Calu3 (cell line): ENCODE measurements at places on chromosomes 2 and 18. TPM values are rescaled to one million over a fixed set of nuclear protein-coding genes. Genes with fewer than 3 reads are reported as not detected.

GRCh38 chr18:70234667-70235459 lies 29.4 kb upstream of the RTTN start:
- H3K4me3 ChIP-seq = no peak overlapping the region
- peaks cover 30% of the 10 kb centered on the region for H3K4me1 ChIP-seq
- H3K27ac ChIP-seq = peak overlapping the region; percentile 27
- no peaks in the 10 kb centered on the region for H3K27me3 ChIP-seq
- H3K36me3 ChIP-seq = no peaks in the 10 kb centered on the region

GRCh38 chr2:126717928-126718327 lies 62.0 kb downstream of the GYPC start:
- no peaks in the 10 kb centered on the region for H3K4me1 ChIP-seq
- H3K27ac ChIP-seq = no peak overlapping the region
- no peak for DNase-seq
- no peak overlapping the region for H3K4me3 ChIP-seq
- no peaks in the 10 kb centered on the region for H3K36me3 ChIP-seq
- H3K27me3 ChIP-seq = peaks cover 30% of the 10 kb centered on the region

The CHRND gene
- not detected in 2 replicates for total RNA-seq

The PROKR1 gene
- total RNA-seq = not detected in 2 replicates
